ENCODE measurements at places on chromosomes 3 and 15.

- no peak for DNase-seq
Observed at GRCh38 chr15:69613988-69614387, 161.4 kb downstream of the RPLP1 start.

DNA sequence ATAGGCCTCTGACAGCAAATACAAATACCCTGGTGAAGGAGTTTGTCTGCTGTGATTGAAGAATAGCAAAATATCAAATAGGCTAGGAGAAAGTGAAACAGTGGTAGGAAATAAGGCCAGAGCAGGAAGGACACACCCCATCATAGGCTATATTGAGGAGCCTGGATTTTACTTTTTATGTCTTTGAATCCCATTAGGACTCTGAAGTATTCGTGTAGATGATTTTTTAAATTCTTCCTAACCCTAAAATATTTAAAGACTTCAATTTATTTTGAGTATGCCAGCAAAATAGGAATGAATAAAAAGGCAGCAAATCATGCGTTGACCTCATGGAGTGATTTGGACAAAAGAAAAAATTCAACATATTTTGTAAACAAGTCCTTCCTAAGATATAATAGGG, 562.8 kb downstream of the NAALADL2 start:
- DNase-seq = no peak

- no peak for DNase-seq
Observed at GRCh38 chr3:47664519-47664918, 85.9 kb upstream of the CSPG5 start.

GRCh38 chr15:90597577-90597976, 67.9 kb downstream of the CRTC3 start:
- DNase-seq = no peak

DNA sequence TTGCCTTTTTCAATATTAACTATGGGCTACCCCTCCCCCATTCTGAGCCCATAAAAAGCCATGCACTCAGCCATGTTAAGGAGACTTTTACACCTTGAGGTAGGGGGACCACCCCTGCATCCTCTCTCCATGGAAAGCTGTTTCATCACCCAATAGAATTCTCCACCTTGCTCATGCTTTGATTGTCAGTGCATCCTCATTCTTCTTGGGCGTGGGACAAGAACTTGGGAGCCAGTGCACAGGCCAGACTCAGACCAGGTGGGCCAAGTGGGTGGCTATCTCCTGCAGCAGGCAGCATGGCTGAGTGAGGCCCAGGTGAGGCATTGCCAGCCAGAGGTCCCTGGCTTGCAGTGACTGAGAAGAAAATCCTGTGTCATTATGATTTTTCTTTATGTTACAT, 357.4 kb upstream of the CDIN1 start:
- DNase-seq = no peak

GRCh38 chr3:78734048-78734637, 1033.7 kb downstream of the ROBO1 start:
- no peak for DNase-seq

GRCh38 chr3:182252802-182253201, 540.5 kb upstream of the ATP11B start:
- DNase-seq = no peak

Data from HTR-8/SVneo (cell line).